Activated T-cell treated with anti-CD3 and anti-CD28 coated beads for 1 hour (primary cell): ENCODE measurements at places on chromosomes 1 and 21.

GRCh38 chr1:164141797-164142196 is 417.2 kb upstream of the PBX1 start:
- DNase-seq: no peak

DNA sequence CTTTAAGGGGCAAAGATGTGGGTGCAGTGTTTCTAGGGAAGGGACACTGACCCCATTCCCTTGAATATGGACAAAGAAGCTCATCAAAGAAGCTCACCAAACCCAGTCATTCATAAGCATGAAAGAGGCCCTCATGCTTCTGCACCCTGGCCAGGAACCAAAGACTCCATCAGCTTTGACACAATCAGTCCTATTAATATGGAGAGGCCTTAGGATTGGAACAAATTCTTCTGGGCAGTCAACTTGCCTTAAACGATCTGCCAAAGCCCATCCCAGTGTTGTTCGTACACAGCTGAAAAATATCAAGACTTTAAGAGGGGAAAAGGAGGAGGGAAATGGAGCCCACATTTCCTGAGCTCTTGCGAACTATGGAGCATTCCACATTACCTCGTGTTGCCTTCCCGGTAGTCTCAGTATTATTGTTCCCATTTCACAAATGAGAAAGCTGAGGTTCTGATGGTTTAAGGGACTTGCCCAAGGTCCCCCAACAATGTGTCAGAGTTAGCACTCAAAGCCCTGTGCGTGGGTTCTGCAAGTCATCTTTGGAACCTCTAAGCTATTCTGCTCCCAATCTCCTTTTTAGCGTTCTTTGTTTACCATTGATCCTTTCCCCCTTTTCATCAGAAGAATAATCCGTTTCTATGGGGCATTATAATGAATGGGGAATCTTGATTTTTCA is 161.9 kb downstream of the ZBTB18 start:
- DNase-seq: no peak

DNA sequence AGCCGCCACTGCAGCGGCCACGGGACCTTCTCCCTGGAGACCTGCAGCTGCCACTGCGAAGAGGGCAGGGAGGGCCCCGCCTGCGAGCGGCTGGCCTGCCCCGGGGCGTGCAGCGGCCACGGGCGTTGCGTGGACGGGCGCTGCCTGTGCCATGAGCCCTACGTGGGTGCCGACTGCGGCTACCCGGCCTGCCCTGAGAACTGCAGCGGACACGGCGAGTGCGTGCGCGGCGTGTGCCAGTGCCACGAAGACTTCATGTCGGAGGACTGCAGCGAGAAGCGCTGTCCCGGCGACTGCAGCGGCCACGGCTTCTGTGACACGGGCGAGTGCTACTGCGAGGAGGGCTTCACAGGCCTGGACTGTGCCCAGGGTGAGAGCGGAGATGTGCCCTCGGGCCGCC is 11.7 kb downstream of the TNN start:
- no peak for DNase-seq

DNA sequence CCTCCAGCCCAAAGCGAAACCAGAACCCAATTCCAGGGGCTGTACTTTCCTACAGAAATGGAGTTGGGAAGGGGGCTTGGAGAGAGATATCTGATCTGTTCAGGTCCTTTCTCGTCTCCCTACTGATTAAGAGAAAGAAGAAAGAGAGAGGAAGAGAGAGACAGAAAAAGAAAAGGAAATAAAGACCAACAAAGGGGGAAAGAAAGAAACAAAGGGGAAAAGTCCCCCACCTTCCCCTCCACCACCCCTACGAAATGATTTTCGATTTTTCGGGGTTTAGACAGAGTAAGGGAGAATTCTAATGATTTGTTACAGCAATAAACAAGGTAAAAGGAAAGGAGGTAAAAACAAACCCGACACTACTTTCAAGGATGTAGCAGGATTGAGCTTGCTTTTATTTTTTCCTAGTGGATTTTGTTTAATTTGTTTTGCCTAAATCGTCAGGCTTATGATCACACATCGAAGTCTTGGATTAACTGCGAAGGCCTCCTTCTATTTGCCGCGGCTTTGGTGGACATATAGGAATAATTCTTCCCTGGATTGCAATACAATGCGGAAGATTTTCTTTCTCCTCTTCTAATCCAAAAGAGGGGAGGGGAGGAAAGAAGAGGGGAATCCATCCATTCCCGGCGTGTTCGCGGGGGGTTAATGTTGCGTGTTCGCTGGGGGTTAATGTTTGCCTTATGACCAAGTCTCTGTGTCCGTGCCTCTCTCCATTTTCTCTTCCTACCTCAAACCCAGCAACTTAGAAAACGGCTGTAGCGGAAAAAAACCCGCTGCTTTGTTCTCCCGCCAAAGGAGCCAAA is 1.9 kb downstream of the TAL1 start:
- no peak for DNase-seq

DNA sequence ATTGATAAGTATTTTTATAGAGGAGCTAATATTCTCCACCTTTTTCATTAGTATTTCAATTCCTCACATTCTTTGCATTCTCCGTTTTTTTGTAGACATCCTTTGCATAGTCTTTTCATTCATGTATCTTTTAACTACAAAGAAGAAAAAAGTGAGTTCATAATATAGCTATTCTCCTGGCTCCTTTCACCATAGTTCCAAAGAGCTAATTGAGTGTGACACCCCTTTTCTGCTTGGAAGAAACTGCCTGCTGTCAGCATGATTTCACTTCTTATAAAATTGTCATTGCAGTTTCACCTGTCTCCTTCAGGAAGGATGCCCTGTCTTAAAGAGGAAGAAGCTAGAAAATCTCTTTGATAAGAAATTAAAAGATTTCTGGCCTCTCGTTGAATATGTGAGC is 991.1 kb downstream of the KCNT2 start:
- no peak for DNase-seq

DNA sequence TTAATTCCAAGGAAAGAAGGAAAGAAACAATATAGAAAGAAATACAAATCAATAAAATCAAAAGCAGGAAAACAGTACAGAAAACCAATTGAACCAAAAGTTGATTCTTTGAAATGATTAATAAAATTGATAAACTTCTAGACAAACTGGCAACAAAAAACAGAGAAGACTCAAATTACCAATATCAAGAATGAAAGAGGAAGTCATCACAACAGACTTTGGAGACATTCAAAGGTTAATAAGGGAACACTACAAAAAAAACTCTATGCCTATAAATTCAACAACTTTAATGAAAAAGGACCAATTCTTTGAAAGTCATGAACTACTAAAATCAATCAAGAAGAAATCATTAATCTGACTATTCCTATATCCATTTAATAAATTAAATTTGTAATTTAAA is 329.3 kb upstream of the NR5A2 start:
- no peak for DNase-seq

- no peak for DNase-seq
Observed at GRCh38 chr1:199009447-199009846, 370.6 kb downstream of the PTPRC start.

DNA sequence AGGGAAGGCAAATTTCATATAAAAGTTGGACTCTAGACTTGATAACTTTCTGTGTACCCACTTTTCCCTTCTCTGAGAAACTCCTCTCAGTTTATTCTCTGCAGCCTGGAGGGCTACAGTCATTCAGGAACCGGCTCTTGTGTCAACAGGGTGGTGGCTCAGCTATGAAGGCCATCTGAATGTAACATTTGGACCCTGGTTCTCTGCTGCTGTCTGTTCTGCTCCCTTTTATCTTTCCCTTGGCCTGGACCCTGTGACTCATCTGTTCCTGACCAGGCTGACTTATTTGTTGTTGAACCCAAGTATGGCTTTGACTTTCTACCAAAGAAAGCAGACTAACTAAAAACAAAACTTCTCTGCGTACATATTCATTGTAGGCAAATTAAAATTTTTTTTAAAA is 75.4 kb downstream of the CENPF start:
- no peak for DNase-seq

GRCh38 chr1:170583186-170583585 is 51.2 kb downstream of the GORAB start:
- DNase-seq: no peak

DNA sequence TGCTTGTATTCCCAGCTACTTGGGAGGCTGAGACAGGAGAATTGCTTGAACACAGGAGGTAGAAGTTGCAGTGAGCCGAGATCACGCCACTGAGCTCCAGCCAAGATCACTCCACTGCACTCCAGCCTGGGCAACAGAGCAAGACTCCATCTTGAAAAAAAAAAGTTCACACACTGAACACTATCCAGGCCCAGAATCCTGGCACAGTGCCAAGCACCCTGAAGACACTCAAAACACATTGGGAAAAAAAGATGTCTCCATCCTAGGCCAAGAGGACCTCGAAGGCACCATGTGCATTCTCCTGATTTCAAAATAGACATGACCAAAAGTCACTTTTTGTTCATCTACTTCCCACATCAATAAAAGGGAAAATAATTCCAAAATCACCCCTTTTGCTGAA is 38.7 kb downstream of the SLC9A1 start:
- no peak for DNase-seq

GRCh38 chr1:228727681-228728171 is 7.6 kb upstream of the RHOU start:
- DNase-seq: no peak

- DNase-seq: no peak
Observed at GRCh38 chr1:48493041-48493440, 21.0 kb upstream of the SPATA6 start.

DNA sequence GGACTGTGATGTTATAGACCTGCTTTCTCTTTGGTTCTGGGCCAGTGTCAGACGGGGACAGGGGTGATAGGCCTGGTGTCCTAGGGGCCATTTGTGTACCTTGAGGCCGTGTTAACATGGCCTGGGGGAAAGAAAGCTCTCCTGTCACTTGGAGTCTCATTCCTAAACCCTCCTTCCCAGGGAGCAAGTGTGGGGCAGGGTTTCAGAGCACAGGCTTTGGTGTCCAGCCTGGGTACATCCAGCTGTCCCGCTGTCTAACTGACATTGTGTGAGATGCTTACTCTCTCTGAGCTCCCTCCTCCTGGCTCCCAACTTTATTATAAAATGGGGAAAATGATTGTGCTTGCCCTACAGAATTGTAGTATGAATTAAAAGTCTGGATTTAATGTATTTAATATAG is 32.6 kb upstream of the EPHA8 start:
- no peak for DNase-seq

- no peak for DNase-seq
Observed at GRCh38 chr1:236259043-236259442, 22.7 kb downstream of the ERO1B start.

- DNase-seq: no peak
Observed at GRCh38 chr21:33978585-33978984, 63.0 kb upstream of the ATP5PO start.

- no peak for DNase-seq
Observed at GRCh38 chr1:247334378-247335133, 2.9 kb upstream of the ZNF496 start.

DNA sequence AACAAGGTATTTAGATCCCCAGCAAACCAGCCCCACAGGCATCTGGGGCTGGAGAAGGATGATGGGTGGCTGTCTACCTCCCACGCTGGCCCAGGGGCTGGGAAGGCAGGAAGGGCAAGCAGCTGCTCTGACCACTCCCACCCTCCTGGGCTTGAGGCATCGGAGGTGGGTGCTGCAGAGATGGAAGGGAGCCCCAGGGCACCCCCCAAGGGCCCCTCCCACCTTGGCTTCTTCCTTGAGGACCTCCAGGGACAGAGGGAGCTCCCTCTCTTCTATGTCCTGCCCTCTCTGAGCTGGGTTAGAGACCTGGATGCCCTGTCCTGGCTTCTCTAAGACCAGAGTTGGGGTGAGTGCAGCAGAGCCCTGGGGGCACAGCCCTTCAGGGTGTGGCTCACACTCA is 3.1 kb downstream of the CD52 start:
- DNase-seq: no peak

- no peak for DNase-seq
Observed at GRCh38 chr1:21641967-21642739, 27.0 kb downstream of the RAP1GAP start.

GRCh38 chr1:235018720-235019444 is 109.8 kb downstream of the TOMM20 start:
- no peak for DNase-seq

DNA sequence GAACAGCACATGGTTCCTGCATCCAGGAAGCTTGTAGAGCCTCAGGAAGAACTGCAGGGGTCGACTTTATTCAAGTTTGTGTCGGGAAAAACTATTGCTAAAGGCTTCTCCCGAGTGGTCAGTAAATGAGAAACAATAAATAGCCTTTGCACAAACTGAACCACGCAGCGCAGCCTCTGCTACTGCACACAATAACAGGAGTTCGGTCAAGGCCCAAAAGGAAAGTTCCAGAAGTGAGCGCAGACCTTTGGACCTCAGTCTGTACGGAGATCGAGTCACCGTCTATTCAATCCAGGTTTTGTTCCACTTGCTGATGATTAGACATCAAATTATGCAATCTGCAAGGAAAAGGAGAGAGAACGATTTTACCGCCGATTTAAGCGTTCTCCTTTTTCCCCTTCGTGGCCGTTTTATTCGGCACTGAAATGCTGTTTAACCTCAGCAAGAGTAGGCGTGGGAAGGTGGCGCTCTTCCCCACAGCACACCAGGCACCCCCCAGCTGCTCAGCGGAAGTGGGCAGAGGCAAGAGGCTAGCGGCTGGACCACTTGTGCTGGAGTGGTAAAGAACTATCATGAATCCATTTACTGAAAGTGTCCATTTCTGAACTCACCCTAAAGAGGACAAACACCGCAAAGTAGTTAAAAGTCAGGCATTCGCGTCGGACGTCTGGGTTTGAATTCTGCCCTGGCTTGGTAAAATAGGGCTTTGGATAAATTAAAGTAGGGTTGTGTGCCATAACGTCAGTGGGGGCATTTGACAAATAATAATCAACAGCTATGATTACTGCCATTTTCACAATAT is 6.1 kb upstream of the LHX8 start:
- DNase-seq: no peak
